ENCODE measurements at places on chromosomes 12 and 14.
A peak's percentile ranks its signal among the peaks of the same experiment; 100 is the strongest.

DNA sequence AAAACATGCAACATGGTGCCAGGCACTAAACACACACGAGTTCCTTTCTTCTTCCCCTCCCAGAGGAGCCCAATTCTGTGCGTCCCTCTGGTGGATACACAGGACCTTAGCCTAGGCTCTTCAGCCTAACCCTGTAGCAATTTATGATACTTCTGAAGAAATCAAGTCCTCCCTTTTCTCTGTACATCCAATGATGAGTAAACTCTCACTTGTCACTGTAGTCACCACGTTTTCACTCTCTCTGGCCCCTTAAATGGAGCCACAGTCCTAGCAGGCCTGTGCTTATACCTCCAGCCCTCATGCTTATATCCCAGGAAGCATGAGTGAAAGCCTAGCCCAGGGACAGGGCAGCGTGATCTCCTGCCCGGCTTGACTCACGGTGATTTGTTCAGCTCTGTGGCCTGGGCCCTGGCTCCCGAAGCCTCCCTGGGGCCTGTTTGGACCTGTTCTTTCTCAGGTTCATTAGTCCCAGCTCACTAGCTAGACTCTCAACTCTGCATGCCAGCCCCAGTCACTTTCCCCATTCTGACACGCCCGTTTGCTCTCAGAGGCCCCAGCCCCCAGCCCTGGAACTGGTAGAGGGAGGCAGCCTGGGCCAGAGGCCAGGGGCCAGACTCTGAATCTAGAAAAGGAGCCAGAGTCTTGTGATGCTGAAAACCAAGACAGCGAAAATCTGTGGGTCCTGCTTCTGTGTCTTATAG lies 24.1 kb upstream of the PLEKHG3 start:
- no peaks in the 10 kb centered on the region for H3K36me3 ChIP-seq
- H3K4me3 ChIP-seq: no peak overlapping the region
- DNase-seq: no peak
- H3K27ac ChIP-seq: peak overlapping the region; percentile 71
- H3K4me1 ChIP-seq: peaks cover 41% of the 10 kb centered on the region

DNA sequence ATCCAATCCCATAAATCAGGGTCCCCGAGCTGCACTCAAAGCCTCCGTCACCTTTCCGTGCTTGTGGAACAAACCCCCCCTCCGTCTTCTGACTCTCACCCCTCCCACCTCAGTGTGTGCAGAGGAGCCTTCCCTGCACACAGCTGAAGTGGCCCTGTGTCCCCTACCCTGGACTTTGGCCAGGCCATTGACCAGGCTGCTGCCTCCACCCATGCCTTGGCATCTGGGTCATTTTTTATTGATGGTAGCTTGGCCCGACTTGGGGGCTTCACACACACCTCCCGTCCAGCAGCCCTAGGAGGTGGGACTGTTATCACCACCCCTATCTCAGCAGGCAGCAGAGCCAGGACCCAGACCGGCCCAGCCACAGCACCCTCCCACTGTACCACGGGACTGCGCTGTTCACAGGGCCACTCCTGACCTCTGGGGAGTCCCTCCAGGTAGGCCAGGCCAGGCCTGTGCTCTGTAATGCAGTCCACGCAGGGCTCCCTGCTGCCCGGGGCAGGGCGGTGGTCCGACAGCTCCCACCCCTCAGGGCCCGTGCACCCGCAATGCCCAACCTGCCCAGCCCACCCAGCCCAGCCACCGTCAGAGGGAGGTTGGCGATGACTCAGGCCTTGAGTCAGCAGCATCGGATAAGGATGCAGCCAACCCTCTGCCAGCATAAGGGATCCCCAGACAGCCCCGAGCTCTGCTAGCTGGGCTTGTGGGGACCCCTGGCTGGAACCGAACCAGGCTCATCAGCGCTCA lies 9.2 kb upstream of the INF2 start:
- H3K4me3 ChIP-seq: no peak overlapping the region
- peaks cover 65% of the 10 kb centered on the region for H3K4me1 ChIP-seq
- peak overlapping the region; percentile 73 for H3K27ac ChIP-seq
- no peak for DNase-seq
- H3K27me3 ChIP-seq: no peaks in the 10 kb centered on the region

GRCh38 chr12:88793096-88793495 lies 212.8 kb upstream of the KITLG start:
- no peak overlapping the region for H3K27ac ChIP-seq
- no peak for DNase-seq
- no peak overlapping the region for H3K4me3 ChIP-seq
- H3K36me3 ChIP-seq: no peaks in the 10 kb centered on the region
- H3K27me3 ChIP-seq: no peaks in the 10 kb centered on the region
- no peaks in the 10 kb centered on the region for H3K4me1 ChIP-seq

DNA sequence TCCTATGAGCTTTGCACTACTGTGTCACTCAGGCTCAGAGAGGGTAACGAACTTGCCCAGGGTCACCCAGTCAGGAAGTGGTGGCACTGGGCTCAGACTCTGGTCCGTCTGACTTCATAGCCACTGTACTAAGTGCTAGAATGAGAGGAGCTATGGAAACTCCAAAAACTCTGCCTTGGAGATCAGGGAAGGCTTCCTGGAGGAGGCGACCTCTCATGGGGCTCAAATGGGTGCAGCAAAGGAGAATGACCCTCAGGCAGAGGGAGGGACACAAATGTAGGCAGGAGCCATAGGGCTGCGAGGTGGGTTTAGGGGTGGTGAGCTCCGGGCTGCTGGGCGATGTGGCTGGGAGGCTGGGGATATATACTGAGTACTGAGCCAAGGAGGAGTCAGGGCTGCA lies 3.2 kb downstream of the CCDC197 start:
- no peaks in the 10 kb centered on the region for H3K4me1 ChIP-seq
- no peak overlapping the region for H3K4me3 ChIP-seq
- H3K36me3 ChIP-seq: no peaks in the 10 kb centered on the region
- H3K27ac ChIP-seq: no peak overlapping the region
- no peaks in the 10 kb centered on the region for H3K27me3 ChIP-seq

DNA sequence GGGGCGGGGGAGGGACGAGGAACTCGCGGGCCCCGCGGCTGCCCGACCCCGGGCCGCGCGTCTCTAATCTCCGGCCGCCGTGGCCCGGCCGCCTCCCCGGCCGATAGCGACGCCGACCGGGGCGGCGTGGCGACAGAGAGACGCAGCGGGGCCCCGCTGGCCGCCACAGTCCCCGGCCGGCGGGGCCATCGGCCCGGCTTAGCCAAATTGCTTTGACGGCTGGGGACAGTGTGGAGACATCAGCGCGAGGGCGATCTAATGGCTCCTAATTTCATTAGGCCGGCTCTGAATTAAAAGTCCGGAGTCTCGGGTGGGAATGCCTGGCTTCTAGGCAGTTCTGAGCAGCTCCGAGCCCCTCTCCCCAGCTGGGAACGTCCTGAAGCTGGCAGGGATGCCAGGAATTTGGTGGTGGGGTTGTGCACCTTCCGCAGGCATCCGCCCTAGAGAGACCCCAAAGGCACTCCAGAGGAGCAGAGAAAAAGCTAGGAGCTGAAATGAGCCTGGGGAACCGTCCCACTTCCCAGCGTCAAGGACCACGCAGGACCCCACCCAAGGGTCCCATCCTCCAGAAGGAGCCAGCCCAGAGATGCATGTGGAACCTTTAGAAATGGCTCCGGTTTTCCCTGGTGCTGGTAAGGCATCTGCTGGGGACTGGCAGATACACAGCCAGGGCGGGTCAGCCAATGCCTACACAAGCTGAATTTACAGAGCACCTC lies 9.6 kb downstream of the TBX5 start:
- no peak for DNase-seq
- H3K4me1 ChIP-seq: peaks cover 85% of the 10 kb centered on the region
- no peaks in the 10 kb centered on the region for H3K27me3 ChIP-seq
- H3K36me3 ChIP-seq: peaks cover 44% of the 10 kb centered on the region
- H3K4me3 ChIP-seq: peak overlapping the region; percentile 9

DNA sequence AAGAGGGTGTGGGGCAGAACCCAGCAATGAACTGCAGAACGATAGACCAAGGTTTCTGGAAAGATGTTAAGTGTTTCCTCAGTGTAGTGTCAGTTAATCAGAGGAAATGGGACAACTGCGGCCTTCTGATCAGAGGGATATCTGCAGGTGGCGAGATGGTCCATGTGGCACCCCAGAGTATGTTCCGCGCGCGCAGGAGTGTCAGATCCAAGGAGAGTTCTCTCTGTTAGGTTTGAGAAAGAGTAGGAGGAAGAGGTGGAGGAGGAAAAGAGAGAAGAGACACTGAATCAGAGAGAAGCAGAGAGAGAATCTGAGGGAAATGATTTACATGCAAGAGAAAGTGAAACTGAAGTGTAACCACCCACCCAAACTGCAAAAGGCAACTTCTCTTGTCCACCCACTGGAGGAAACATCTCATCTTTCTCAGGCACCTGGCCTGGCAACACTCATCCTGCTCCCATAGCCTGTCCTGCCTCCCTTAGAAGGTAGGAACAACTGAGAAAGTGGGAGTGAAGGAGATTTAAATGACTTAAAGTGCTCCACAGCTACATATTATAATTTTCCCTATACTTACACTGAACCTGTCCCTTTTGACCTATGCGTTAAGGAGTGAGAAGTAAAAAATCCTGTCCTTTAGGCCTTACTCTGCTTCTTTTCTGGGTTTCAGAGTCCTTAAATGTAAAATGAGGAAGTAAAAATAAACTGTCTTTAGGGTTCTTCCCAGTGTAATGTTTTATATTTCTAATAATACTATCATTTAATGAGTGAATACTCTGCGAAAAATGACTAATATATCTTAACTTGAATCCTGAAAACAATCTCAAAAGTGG lies 6.8 kb upstream of the TESPA1 start:
- no peak overlapping the region for H3K4me3 ChIP-seq
- no peak overlapping the region for H3K27ac ChIP-seq
- peaks cover 5% of the 10 kb centered on the region for H3K4me1 ChIP-seq
- no peaks in the 10 kb centered on the region for H3K36me3 ChIP-seq

DNA sequence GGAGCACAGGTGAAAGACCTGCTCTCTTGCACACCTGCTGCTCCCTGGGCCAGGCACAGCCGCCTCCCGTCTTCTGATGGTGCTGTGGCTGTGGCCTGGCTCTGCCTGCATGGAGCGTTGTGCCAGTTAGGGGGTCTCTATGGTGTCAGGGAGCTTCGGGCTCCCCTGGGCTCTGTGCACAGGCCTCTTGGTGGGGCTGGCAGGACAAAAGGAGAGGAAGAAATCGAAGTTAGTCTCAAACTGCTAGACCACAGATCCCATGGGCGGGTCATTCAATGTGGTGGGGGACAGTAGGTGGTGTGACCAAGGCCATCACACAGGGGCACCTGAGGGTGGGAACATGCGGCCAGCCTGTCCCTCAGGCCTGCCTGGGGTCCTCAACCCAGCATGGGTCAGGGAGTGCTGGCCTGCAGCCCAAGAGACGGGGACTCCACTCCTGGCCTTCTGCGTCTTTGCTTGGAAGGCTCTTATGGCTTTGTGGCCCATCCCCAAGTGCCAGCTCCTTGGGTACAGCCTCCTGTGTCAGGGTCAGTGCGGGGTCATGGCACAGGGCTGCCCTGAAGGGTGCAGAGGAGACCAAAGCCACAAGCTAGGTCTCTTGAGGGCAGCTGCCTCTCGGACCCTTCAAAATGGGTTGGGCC lies 84.1 kb downstream of the KIF26A start:
- no peaks in the 10 kb centered on the region for H3K27me3 ChIP-seq
- H3K36me3 ChIP-seq: no peaks in the 10 kb centered on the region
- H3K4me1 ChIP-seq: no peaks in the 10 kb centered on the region
- no peak for DNase-seq
- H3K4me3 ChIP-seq: no peak overlapping the region

DNA sequence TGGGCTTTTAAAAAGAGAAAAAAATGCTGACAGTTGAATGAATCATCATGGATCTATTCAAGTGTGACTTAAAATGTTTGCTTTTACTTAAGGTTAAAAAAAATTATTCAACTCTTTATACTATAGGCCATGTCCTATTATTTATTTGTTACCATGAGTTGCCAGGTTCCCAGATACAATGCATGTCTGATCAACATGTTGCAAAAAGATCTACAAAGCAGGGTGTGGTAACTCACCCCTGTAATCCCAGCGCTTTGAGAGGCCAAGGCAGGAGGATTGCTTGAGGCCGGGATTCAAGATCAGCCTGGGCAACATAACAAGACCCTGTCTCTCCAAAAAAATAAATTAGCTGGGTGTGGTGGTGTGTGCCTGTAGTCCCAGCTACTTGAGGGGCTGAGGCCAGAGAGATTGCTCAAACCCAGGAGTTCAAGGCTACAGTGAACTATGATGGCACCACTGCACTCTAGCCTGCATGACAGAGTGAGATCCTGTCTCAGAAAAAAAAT lies 460.8 kb downstream of the BCAT1 start:
- no peaks in the 10 kb centered on the region for H3K27me3 ChIP-seq
- H3K4me1 ChIP-seq: peaks cover 4% of the 10 kb centered on the region
- H3K36me3 ChIP-seq: no peaks in the 10 kb centered on the region
- H3K27ac ChIP-seq: no peak overlapping the region
- no peak for DNase-seq
- no peak overlapping the region for H3K4me3 ChIP-seq

Data from right atrium auricular region (tissue), 2 donors.